ENCODE measurements at places on chromosomes 4 and X. TPM values are rescaled to one million over a fixed set of nuclear protein-coding genes. Genes with fewer than 3 reads are reported as not detected.

Gene FMR1NB
- total RNA-seq, result not detected

Gene HTR2C
- total RNA-seq, result not detected

DNA sequence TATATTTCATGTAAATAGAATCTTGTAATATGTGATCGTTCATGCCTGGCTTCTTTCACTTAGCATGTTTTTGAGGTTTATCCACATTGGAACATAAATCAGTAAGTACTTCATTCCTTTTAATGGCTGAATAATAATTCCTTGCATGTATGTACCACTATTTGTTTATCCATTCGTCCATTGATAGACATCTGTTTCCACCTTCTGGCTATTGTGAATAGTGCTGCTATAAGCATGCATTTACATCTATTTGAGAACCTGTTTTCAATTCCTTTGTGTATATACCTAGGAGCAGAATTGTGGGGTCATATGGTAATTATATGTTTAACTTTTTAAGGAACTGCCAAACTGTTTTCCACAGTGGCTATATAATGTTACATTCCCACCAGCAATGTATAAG lies 356.7 kb upstream of the DIPK2B start:
- no peak for DNase-seq

DNA sequence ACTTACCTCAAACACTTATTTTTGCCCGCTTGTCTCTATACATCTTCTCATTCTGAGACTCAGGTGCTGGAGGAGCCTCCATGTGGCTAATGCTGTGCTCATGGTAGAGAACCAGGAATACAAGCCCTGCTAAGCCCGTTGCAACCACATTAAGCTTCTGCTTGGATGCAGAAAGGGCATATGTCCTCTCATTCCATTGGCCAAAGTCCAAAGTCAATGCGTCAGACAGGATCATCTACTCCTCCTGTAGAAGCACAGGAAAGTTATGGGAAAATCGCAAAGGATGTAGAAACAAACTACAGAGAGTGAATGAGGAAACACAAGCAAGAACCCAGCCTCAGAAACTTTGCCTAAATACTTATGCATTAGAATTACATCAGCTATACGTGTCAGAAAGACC lies 124.5 kb upstream of the AGA start:
- DNase-seq, result no peak

DNA sequence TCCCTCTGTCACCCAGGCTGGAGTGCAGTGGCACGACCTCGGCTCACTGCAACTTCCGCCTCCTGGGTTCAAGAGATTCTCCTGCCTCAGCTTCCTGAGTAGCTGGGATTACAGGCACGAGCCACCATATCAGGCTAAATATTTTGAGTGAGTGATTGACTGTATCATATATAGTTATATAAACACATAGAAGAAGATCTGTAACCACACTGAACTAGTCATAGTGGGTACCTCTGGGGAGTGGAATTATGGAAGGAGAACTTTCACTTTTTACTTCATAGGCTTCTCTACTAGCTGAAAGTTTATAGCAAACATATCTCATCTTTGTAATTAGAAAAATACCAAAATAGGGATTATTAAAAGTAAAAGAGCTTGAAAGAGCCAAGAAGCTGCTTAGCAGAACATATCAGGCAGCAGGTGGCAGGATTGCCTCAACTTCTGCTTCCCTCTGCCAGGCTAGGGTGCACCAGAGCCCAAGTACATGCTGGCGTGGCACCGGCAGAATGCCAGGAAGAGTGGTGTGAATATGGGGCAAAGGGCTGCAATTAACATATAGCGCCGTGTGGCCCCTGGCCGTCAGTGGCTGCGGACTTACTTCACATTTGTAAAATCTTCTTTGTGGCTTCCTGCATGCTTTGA lies 39.5 kb upstream of the CD40LG start:
- DNase-seq, result no peak
